ENCODE measurements at places on chromosomes 16 and 17. TPM values are rescaled to one million over a fixed set of nuclear protein-coding genes. Genes with fewer than 3 reads are reported as not detected.

Gene COTL1
- total RNA-seq = 168 TPM

Gene SLC46A1
- total RNA-seq = 1.4 TPM

Gene G6PC3
- total RNA-seq = 22.9 TPM

Gene BICDL2
- total RNA-seq = 0.36 TPM

Gene PRKCB
- total RNA-seq = not detected

Gene LGALS3BP
- 524 TPM for total RNA-seq

Gene CBX4
- 10.8 TPM for total RNA-seq

Gene TEKT3
- total RNA-seq = not detected

Gene ITGAL
- total RNA-seq = not detected

Gene CA7
- total RNA-seq = not detected

Gene FOXN1
- not detected for total RNA-seq

Gene ZBTB4
- 14.3 TPM for total RNA-seq

Gene CDH3
- under 0.01 TPM for total RNA-seq

Gene DNAH2
- total RNA-seq = 3.2 TPM

Gene TMEM100
- total RNA-seq = 2.1 TPM

Gene CD79B
- not detected for total RNA-seq

Gene HBA1
- not detected for total RNA-seq

Gene RNF157
- total RNA-seq = 5.8 TPM

Gene MILR1
- 21.6 TPM for total RNA-seq

Gene KRTAP1-5
- total RNA-seq = not detected

Gene PIK3R6
- not detected for total RNA-seq

Gene SLC47A1
- 0.36 TPM for total RNA-seq

Gene TBX2
- 20.9 TPM for total RNA-seq

Gene FAM171A2
- total RNA-seq = 1.1 TPM

Gene C16orf89
- total RNA-seq = not detected

Gene CSH1
- total RNA-seq = not detected

Gene BCAR1
- total RNA-seq = 19.7 TPM

Gene AGRP
- not detected for total RNA-seq

Gene EFCAB13
- total RNA-seq = 3.0 TPM

Gene CTRB1
- not detected for total RNA-seq

Gene KCNH4
- total RNA-seq = 0.12 TPM

Gene UTS2R
- total RNA-seq = not detected

Gene TBC1D3H
- total RNA-seq = not detected

Gene ADAP2
- total RNA-seq = not detected

Gene DUSP3
- 32.3 TPM for total RNA-seq

Gene SYNGR3
- total RNA-seq = 5.5 TPM

Gene SYCE1L
- total RNA-seq = not detected

Gene HAP1
- total RNA-seq = not detected

Gene ATP1B2
- not detected for total RNA-seq

Gene TRIM72
- not detected for total RNA-seq

Gene HOXB6
- total RNA-seq = 7.3 TPM

Measured in RPMI7951 (cell line).